ENCODE measurements at places on chromosomes 5 and 9.
A peak's percentile ranks its signal among the peaks of the same experiment; 100 is the strongest.

GRCh38 chr9:94865582-94866452 lies 139.3 kb downstream of the AOPEP start:
- DNase-seq, result no peak

DNA sequence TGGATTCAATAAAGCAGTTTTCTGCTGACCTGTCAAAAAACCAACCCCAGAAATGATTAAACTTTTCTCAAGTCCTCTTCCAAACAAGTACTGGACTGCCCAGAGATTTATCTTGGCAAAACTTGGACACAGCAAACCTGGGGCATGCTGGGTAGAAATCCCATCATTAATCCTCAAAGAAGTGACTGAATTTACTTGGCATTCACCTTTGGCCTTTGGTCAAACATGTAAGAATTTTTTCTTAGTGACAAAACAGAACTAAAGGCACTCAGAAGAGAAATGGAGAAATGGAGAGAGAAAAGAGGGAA lies 248.6 kb upstream of the NREP start:
- DNase-seq, result no peak

DNA sequence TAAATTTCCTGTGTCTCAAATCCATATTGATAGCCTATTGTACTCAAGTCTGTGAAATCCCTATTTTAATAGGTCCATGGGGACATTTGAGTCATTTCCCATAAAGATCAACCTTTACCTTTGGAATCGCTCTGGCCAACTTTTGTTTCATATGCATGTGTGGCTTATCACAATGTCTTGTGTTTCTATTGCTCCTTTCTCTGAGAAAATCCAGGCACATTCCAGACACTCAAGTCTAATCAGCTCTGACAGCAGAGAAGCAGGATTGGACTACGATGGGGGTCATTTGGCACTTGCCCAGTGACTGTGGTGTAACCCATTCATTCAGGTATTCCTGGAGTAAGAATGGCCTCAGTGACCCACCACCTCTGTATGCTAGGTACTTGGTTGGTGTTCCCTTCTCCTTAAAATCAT lies 48.4 kb downstream of the ACTBL2 start:
- no peak for DNase-seq

DNA sequence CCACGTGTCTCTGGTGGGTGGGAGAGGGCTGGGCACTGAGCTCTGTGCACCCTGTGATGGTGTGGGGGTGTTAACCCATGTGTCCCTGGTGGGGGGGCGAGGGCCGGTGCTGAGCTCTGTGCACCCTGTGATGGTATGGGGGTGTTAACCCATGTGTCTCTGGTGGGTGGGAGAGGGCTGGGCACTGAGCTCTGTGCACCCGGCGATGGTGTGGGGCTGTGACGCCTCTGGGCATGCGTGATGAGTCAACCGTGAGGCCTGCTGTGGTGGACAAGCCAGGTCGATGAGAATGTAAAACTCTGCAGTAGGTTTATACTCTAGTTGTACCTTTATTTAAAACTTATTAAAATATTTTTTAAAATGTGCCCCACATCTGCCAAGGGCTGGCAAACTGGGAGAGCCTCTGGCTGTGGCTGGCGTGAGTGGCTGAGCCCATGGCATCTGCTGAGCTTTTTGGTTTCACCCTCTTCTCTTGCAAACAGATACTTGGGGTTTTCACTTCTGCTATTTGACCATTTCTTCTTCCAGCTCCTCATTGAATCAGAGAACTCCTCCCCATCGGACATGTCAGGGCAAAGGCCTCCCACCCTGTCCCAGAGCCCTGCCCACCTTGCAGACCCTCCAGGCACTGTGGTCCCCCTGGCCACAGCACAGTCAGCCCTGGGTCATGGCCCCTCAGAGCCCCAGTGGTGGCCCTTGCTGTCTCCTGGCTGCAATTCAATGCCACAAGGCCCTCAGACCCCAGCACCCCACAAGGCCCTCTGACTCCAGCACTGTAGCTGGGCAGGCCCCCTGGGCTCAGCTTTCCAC lies 18.5 kb upstream of the EXOC3 start:
- DNase-seq, result no peak

- no peak for DNase-seq
These were observed 35.3 kb upstream of the SPDL1 start for GRCh38 chr5:169548315-169548714.

DNA sequence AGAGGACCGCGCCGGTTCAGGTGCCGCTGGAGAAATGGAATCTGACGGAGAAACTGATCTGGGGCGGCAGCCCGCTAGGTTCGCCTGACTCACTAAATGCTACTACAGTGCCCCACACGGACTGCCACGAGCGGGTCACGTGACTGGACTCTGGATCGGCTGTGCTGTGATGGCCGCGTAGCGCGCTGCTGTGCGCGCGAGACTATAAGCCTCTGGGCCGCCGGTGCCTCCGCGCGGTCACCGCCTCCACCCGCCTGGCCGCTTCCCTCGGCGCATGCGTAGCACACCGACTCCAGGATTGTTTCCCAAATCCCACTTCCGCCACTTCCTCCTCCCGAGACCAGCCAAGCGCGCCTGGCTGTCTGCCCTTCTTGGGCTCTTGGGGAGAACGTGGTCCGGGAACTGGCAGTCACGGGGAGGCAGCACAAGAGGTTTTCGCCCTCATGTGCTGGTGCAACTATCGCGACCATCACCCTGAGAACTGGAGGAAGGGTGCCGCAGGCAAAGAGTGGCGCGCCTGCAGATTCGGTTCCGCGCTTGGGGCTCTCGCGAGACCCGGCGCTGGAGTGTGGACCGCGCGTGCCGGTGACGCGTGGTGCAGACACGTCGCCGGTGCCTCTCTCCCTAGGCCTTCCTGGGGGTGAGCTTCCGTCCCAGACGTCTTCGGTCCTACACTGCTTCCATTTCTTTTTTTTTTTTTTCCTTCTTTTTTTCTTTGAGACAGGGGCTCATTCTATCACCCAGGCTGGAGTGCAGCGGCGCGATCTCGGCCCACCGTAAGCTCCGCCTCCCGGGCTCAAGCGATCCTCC lies 35.8 kb upstream of the GLDC start:
- DNase-seq, result peak; percentile 93

GRCh38 chr5:156913719-156914370 lies 49.2 kb downstream of the TIMD4 start:
- DNase-seq, result peak; percentile 8

DNA sequence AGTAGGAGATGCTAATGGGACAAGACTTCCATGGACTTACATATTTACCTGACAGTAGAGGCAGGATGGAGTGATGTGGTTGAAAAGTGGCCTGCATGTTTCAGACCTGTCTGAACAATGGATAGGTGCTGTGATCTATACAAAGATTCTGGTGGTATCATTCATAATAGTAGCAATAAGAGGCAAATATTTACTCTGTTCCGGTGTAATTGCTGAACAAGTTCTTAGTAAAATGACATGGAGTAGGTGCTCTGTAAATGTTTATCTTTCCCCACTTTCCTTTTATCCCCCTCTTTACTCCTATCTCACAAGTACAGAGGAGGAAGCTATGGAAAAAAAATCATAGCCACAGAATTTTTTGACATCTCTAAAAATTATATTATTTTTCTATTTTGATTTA lies 159.0 kb upstream of the SLC12A2 start:
- DNase-seq, result no peak

GRCh38 chr5:143707806-143708205 lies 104.2 kb upstream of the HMHB1 start:
- no peak for DNase-seq

- no peak for DNase-seq
These were observed 459.3 kb upstream of the MEF2C start for GRCh38 chr5:89342106-89342876.

DNA sequence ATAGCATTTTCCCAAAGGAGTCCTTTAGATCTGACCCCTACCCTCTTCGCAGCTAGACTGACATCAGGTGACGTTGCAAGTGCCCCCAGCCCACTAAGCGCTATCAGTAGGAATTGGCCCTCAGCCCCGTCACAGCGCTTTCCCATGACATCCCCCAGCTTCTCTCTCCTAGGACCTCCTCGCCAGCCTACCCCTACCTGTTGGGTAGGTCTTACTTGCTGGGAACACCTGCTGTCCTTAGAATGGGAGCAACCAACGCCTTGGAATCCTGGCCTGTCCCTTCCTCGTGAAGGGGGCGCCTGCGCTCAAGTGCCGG lies 584 bp upstream of the PIP5K1B start:
- no peak for DNase-seq

- no peak for DNase-seq
These were observed 29.5 kb downstream of the MTAP start for GRCh38 chr9:21831841-21832509.

GRCh38 chr9:82499337-82499736 lies 510.8 kb downstream of the SPATA31D1 start:
- no peak for DNase-seq

- no peak for DNase-seq
These were observed 49.0 kb downstream of the OLFM1 start for GRCh38 chr9:135136481-135136880.

- no peak for DNase-seq
These were observed 507 bp upstream of the GPSM1 start for GRCh38 chr9:136326761-136327303.

DNA sequence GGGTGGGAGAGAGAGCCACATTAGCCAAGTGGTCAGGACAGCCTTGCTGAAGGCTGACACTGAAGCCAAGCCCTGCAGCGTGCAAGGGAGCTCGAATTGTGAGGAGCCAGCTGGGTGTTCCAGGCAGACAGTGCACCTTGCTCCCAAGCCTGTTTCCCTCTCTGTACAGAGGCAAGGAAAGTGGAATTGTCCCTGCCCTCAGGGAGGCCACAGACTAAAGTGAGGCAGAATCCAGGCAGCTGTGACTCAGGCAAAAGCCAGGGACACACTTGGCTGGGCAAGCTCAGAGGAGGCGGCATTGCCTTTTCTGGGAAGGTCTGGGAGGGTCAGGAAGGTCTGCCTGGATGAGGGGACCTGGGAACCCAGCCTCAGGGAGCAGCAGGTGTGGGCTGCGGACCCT lies 50.2 kb upstream of the LMX1B start:
- no peak for DNase-seq

- no peak for DNase-seq
These were observed 35.9 kb upstream of the SLC1A3 start for GRCh38 chr5:36570301-36571095.

- no peak for DNase-seq
These were observed 85.3 kb downstream of the GNAQ start for GRCh38 chr9:77946296-77946695.

GRCh38 chr5:141560725-141561483 lies 57.9 kb downstream of the DIAPH1 start:
- DNase-seq, result no peak

- DNase-seq, result peak; percentile 53
These were observed at the start of gene DBN1 for GRCh38 chr5:177473443-177474001. Gene DBN1, minus strand, starts transcription at chr5:177473634. Its CDS starts 113 bp downstream, at chr5:177473521.

DNA sequence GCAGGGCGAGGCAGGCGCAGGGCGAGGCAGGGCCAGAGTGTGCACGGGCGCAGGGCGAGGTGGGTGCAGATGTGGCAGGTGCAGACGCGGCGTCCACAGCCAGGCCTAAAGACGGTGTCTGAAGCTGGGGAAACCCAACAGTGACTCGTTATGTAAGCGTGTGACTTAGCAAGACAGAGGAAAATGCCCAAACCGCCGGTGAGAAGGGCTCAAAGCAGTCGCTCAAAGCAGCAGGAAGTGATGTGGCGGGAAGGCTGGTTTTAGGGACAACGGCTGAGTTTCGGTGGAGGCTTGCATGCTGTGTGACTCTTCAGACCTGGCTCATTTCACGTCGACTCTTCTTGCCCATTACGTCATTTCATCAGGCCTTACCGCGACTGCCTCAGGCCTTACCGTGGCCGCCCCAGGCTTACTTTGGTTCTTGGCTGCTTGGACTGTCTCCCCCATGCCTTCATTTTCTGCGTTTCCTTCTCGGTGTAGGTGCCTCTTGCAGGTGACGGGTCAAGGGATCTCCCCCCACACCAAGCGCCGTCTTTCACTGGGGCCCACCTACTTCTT lies 50.5 kb upstream of the EXOC3 start:
- DNase-seq, result peak; percentile 80

- DNase-seq, result no peak
These were observed 307.0 kb upstream of the TLE4 start for GRCh38 chr9:79264511-79265355.

GRCh38 chr5:109281136-109281690 lies 128.6 kb downstream of the PJA2 start:
- DNase-seq, result no peak

Measured in CD8-positive, alpha-beta T cell (primary cell).